ENCODE measurements at places on chromosomes 16 and 17.

- DNase-seq: no peak
These were observed 51.4 kb upstream of the NFAT5 start for GRCh38 chr16:69514356-69514755.

GRCh38 chr17:47699536-47699840 is 5.5 kb downstream of the TBKBP1 start:
- no peak for DNase-seq

GRCh38 chr17:7806587-7806986 is 27.4 kb upstream of the KDM6B start:
- no peak for DNase-seq

DNA sequence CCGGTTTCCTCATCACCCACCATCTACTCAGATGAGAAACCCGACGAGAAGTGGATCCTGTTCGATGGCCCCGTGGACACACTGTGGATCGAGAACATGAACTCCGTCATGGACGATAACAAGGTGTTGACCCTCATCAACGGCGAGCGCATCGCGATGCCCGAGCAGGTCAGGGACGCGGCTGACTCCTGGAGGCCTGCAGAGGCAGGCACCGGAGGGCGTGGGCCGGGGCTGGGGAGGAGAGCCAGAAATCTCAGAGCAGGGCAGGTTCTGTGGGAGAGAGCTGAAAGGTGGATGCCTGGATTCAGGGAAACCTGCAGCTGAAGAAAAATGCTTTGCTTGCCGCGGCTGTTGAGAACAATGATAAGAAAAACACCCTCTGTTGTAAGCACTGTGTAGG is 47.2 kb upstream of the KDM6B start:
- no peak for DNase-seq

GRCh38 chr16:69833357-69834282 is 71.5 kb downstream of the WWP2 start:
- no peak for DNase-seq

- no peak for DNase-seq
These were observed 241.1 kb downstream of the PRKCA start for GRCh38 chr17:66543526-66543925.

DNA sequence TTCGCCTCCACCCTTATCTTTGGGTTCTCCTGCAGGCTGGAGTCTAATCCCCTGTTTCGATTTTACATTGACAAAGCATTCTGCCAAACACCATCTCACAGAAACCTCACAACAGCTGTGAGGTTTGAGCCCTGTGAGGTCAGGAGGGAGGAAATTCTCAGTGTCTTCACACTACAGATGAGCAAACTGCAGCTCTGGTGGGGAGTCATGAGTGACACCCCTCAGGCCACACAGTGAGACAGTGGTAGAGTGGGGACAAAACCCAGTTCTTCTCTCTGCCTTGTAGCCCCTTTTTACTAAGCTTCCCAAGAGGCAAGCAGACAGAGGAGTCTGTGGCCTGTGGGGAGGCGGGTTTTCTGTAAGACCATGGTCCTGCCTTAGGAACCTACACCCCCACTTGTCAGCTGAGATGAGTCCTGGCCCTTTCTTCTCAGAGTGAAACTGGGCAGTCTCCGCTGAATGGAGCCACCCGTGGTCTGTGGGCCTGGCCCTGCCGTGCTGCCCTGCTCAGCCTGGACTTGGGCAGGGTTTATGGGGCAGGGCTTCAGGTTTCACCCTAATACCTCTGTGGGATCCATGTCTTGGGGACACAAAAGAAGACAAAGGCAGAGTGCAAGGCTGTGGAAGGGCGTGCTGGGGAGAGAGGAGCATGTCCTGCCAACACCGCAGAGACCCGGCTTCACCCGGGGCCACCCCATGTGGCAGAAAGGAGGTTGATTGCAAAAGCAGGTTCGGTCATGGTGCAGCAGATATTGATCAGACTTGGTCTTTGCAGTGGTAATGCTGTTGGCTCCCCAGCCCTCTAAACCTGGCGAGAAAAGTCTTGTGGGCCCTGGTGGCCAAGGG is 59.0 kb downstream of the ABR start:
- no peak for DNase-seq

DNA sequence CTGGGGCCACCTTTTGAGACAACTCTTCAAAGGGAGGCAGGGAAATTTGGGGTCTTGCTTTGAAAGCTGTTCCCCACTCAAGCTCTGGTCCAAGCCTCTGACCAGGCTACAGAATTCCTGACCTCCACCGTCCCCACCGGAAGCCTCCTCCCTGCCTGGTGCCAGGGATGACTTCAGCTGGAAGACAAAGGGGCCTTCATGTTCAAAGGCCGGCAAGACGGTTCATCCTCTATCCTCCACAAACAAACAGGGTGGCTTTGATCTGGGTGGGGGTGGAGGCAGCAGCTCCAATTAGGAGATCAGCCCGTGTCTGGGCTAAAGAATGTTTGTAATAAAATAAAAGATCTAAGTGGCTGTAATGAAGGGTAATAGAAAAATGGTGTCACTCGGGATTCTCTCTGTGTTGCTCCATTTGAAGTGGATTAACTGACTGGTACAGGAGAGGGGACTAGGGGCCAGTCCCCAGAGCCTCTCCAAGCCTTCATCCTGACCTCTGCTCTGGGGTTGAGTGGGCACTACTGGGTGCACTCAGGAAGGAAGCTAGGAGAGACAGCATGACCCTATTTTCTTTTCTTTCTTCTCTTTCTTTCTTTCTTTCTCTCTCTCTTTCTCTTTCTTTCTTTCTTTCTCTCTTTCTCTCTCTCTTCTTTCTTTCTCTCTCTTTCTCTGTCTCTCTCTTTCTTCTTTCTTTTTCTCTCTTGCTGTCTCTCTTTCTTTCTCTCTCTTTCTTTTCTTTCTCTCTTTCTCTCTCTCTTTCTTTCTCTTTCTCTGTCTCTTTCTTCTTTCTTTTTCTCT is 27.5 kb upstream of the NKD1 start:
- no peak for DNase-seq

All from stimulated activated CD4-positive, alpha-beta T cell treated with anti-CD3 and anti-CD28 coated beads, Interleukin-1b, Interleukin-23, amount 100 ng/mL, for 4 hours (primary cell).